ENCODE measurements at places on chromosomes 2 and 18. TPM values are rescaled to one million over a fixed set of nuclear protein-coding genes. Genes with fewer than 3 reads are reported as not detected.

GRCh38 chr18:59787998-59788790, 91.0 kb upstream of the CCBE1 start:
- H3K4me3 ChIP-seq: no peak overlapping the region
- H3K27ac ChIP-seq: no peak overlapping the region
- H3K36me3 ChIP-seq: no peaks in the 10 kb centered on the region
- no peak for DNase-seq

- H3K4me3 ChIP-seq: no peak overlapping the region
- H3K27ac ChIP-seq: no peak overlapping the region
- H3K4me1 ChIP-seq: peaks cover 22% of the 10 kb centered on the region
- no peaks in the 10 kb centered on the region for H3K27me3 ChIP-seq
Observed at GRCh38 chr2:218471982-218472381, 53.1 kb downstream of the VIL1 start.

DNA sequence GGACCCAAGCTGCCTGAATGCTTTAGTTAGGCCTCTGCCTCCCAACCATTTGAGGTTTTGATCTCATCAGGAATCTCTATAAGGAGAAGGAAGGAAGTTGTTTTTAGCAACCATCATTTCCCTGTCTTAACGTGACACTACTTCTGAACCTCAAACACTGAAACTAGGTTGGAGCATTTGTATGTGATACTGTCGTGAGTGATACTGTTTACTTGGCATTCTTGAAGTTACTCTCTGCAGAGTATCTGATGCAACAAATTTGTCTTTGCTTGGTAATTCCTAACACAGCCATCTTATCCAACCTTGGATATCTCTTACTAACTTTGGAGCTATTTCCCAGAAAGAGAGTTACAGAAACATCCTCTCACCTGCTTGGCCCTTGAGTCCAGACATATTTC, 22.1 kb downstream of the TTLL4 start:
- no peak overlapping the region for H3K4me3 ChIP-seq

DNA sequence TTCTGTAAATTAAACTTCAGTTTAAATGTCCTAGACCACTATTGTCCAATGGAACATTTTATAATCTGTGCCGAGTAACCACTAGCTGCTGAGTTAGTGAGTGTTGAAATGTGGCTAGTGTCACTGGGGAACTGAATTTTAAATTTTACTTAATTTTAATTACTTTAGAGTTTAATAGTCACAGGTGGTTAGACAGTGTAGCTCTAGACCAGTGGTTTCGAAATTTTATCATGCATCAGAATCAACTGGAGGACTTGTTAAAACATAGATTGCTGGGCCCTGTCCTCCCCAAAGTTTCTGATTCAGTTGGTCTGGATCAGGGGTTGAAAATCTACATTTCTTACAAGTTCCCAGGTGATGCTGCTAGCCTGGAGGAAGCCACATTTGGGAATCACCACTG, 110.4 kb downstream of the FMNL2 start:
- no peaks in the 10 kb centered on the region for H3K27me3 ChIP-seq
- H3K36me3 ChIP-seq: no peaks in the 10 kb centered on the region
- H3K4me3 ChIP-seq: no peak overlapping the region
- no peak for DNase-seq
- H3K27ac ChIP-seq: no peak overlapping the region
- H3K4me1 ChIP-seq: no peaks in the 10 kb centered on the region

DNA sequence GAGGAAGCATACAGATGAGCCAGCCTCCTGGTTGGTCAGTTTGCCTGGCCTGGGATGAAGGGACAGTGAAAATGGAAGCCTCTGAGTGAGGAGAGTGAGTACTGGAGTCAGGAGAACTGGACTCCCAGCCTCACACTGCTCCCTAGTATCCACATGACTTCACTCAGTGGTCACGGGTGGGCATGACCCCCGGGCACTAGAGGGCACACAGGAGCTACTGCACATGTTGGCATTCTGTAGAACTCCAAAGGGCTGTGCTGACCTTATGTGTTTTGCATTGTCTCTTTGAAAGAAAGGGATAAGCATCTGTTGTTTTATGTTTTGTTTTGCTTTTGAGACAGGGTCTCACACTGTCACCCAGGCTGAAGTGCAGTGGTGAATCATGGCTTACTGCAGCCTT, 23.7 kb downstream of the NCAPH start:
- H3K4me1 ChIP-seq: peaks cover 11% of the 10 kb centered on the region
- no peaks in the 10 kb centered on the region for H3K27me3 ChIP-seq
- H3K4me3 ChIP-seq: no peak overlapping the region

DNA sequence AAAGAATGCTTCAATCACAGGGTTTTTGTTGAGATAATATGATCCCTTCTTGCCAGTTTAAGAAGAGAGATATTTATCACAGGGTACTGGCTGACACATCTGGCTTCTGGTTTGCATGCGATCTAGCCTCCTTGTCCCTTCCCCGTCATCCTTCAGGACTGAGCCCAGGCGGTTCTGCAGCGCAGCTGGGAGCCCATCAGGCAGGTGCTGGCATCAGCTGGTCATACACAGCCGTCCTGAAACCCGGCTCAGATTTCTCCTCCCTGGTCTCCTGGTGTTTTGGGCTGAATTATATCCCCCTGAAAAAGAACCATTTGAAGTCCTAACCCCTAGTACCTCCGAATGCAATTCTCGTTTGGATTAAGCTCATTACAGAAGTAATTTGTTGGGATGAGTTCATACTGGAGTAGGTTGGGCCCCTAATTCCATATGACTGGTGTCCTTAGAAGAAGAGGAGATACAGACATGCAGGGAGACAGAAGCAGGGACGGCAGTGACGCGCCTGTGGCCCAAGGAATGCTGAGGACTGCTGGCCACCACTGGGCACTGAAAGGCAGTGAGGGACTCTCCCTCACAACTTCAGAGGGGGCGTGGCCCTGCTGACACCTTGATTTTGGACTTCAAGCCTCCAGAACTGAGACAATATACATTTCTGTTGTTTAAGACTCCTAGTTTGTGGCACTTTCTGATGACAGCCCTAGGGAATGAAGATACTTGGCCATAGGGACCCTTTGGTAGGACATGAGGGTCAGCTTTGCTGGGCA, 83.9 kb upstream of the ODC1 start:
- H3K27me3 ChIP-seq: no peaks in the 10 kb centered on the region
- no peak overlapping the region for H3K4me3 ChIP-seq
- no peak overlapping the region for H3K27ac ChIP-seq
- no peak for DNase-seq

- no peak overlapping the region for H3K27ac ChIP-seq
- H3K4me1 ChIP-seq: no peaks in the 10 kb centered on the region
- DNase-seq: no peak
- no peaks in the 10 kb centered on the region for H3K36me3 ChIP-seq
- H3K27me3 ChIP-seq: no peaks in the 10 kb centered on the region
- no peak overlapping the region for H3K4me3 ChIP-seq
Observed at GRCh38 chr2:41694536-41695049, 353.2 kb upstream of the PKDCC start.

DNA sequence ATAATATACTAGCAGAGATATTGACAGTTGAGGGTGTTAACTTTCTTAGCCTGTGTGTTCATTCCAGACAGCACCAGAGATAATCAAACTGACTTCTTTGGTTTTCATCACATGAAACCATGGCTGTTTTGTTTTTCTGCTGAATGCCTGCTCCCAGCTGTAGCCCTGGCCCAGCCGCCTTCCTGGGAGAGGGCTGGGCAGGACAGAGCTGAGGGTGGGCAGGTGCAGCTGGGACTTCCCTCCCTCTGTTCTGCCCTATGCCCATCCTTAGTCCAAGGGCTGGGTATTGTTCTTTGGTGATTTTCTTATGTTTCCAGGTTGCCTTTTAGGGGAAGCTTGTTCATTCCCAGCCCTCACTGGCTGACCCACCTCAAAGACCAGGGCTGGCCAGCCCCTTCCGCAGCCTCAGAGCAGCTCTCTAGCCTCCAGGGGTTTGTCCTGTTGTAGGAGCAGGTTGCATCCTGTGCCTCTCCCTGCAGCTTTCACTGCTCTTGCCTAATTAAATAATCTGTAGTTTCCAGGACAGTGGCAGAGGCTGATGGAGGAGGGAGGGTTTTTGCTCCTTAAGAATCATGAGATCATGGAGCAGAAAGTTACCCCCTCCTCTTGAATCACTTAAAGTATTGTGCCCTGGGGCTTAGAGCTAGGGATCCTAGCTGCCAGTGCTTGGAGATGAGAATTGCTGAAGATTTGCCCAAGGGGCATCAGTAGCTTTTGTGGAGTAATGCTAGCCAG, 61.4 kb downstream of the MTCL1 start:
- no peaks in the 10 kb centered on the region for H3K27me3 ChIP-seq
- no peak overlapping the region for H3K27ac ChIP-seq
- H3K4me1 ChIP-seq: no peaks in the 10 kb centered on the region
- no peak overlapping the region for H3K4me3 ChIP-seq

DNA sequence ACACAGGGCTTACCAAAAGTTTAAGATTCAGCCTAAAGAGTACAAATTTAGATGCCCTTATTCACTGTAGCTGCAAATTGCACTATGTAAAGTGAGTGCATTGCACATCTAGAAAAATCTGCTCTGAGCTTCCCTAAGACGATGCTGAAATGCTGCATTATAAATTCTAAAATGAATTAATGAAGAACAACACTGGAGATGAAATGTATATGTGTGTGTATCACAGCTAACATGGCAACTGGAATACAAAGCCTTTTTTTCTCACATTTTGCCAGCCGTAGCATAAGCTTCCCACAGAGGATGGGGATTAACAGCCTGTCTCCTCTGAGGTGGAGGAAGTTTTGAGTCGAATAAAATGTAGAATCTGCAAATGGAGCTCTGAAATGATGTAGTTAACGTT, 338.3 kb upstream of the ZEB2 start:
- H3K27me3 ChIP-seq: no peaks in the 10 kb centered on the region
- H3K36me3 ChIP-seq: no peaks in the 10 kb centered on the region
- H3K27ac ChIP-seq: no peak overlapping the region

DNA sequence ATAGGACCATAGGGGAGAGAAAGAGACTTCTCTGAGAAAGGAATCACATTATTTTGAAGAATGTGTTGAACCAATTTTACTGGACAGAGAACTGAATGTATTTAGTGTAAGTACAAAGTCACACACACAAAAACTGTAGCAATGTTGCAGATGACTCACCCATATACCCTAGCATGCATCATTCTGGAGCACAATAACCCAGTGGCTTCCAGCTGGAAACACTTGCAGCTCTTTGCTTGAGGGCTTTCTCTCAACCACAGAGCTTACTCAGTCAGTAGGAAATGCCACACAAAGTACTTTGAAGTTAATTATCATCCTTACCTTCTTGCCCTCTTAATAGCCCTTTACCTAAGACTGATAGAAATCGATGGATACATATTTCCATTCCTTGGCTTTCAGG, 760.0 kb upstream of the FSHR start:
- no peak overlapping the region for H3K27ac ChIP-seq
- no peak for DNase-seq
- H3K4me3 ChIP-seq: no peak overlapping the region
- no peaks in the 10 kb centered on the region for H3K27me3 ChIP-seq
- H3K36me3 ChIP-seq: no peaks in the 10 kb centered on the region
- H3K4me1 ChIP-seq: no peaks in the 10 kb centered on the region

DNA sequence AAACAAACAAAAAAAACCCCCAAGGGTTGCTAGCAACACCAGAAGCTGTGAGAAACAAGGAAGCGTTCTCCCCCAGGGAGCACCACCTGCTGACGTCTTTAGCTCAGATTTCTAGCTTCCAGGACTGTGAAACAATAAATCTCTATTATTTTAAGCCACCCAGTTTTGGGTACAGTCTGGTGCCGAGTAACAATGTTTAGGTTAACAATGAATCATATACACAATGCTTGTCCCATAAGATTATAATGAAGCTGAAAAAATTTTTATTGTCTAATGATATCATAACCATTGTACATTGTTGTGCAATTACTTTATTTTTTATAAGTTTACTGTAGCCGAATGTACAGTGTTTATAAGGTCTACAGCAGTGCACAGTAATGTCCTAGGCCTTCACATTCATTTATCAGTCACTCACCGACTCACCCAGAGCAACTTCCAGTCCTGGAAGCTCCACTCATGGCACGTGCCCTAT, 72.1 kb upstream of the CAB39 start:
- H3K4me3 ChIP-seq: no peak overlapping the region
- no peaks in the 10 kb centered on the region for H3K4me1 ChIP-seq
- H3K27ac ChIP-seq: no peak overlapping the region
- H3K27me3 ChIP-seq: no peaks in the 10 kb centered on the region
- H3K36me3 ChIP-seq: no peaks in the 10 kb centered on the region

- no peaks in the 10 kb centered on the region for H3K4me1 ChIP-seq
- H3K27ac ChIP-seq: peak overlapping the region; percentile 16
- H3K36me3 ChIP-seq: no peaks in the 10 kb centered on the region
- H3K4me3 ChIP-seq: no peak overlapping the region
- no peaks in the 10 kb centered on the region for H3K27me3 ChIP-seq
Observed at GRCh38 chr2:189144700-189145211, 34.8 kb downstream of the COL5A2 start.

GRCh38 chr2:211455216-211455841, 898.9 kb downstream of the CPS1 start:
- no peaks in the 10 kb centered on the region for H3K4me1 ChIP-seq
- no peaks in the 10 kb centered on the region for H3K36me3 ChIP-seq
- no peak overlapping the region for H3K4me3 ChIP-seq
- H3K27me3 ChIP-seq: no peaks in the 10 kb centered on the region

- no peaks in the 10 kb centered on the region for H3K4me1 ChIP-seq
- H3K27ac ChIP-seq: no peak overlapping the region
- peak; percentile 56 for DNase-seq
- no peaks in the 10 kb centered on the region for H3K27me3 ChIP-seq
- no peaks in the 10 kb centered on the region for H3K36me3 ChIP-seq
Observed at GRCh38 chr2:240926516-240927389, 20.6 kb downstream of the CROCC2 start.

- no peaks in the 10 kb centered on the region for H3K36me3 ChIP-seq
- H3K27ac ChIP-seq: no peak overlapping the region
- no peak for DNase-seq
- H3K4me1 ChIP-seq: no peaks in the 10 kb centered on the region
Observed at GRCh38 chr2:70817284-70817954, 3.0 kb downstream of the CLEC4F start.

DNA sequence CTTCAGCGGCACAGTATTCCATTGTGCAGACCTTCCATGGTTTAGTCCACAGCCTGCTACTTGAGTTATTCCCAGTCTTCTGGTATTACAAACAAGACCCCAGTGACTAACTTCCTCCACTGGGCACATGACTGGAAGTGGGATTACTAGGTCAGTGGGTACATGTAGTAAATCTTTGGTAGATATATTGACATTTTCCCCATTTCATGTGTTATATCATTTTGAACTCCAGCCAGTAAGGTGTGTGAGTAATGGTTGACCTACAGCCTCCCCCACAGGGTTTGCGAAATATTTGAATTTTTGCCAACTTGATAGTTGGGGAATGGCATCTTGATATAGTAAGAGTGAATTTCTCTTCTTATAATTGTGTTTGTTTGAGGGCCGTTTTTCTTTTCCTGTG, 58.8 kb downstream of the RNF144A start:
- H3K27me3 ChIP-seq: no peaks in the 10 kb centered on the region
- no peak overlapping the region for H3K4me3 ChIP-seq
- H3K27ac ChIP-seq: no peak overlapping the region
- peaks cover 25% of the 10 kb centered on the region for H3K4me1 ChIP-seq

DNA sequence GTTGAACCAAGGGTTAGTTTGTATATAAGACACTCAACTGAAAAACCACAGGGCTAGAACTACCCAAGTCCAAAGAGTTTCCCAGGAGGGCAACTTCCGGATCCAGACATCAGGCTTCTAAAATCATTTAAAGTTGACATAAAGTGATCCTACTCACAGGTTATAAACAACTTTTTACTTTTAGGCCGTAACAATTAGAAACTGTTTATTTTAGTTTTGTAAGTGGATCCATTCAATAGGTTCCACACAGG, 454.6 kb downstream of the MEIS1 start:
- no peaks in the 10 kb centered on the region for H3K36me3 ChIP-seq
- H3K4me3 ChIP-seq: no peak overlapping the region
- DNase-seq: no peak
- no peaks in the 10 kb centered on the region for H3K4me1 ChIP-seq

Gene SRD5A2
- total RNA-seq: not detected

Gene GULP1
- 5.5 TPM for total RNA-seq

Gene SIGLEC15
- not detected for total RNA-seq

Gene SLC16A14
- total RNA-seq: 3.9 TPM

Gene MFSD6
- total RNA-seq: 19.3 TPM

Gene NXPH2
- not detected for total RNA-seq
